Metanephros (tissue), 2 donors: ENCODE measurements at places on chromosomes 1 and 21. TPM values are rescaled to one million over a fixed set of nuclear protein-coding genes. Genes with fewer than 3 reads are reported as not detected.

Gene MAP3K6
- total RNA-seq, result 12.1 TPM

Gene NBPF4
- total RNA-seq, result not detected

Gene TMEM61
- 3.0 TPM for total RNA-seq

Gene CFAP126
- total RNA-seq, result 0.82 TPM

Gene AQP10
- total RNA-seq, result 0.12 TPM

Gene LAPTM5
- 24.5 TPM for total RNA-seq

Gene SLC1A7
- 0.23 TPM for total RNA-seq

Gene TMEM82
- total RNA-seq, result 2.5 TPM

Gene SLC22A15
- 8.5 TPM for total RNA-seq

Gene ZBTB8A
- total RNA-seq, result 13.9 TPM

Gene C1orf87
- 0.06 TPM for total RNA-seq

Gene PLEKHN1
- total RNA-seq, result 0.23 TPM

Gene OR2L5
- not detected for total RNA-seq
